AG09309 (cell line): ENCODE measurements at places on chromosomes 1 and 21.

- no peak for DNase-seq
Measured at GRCh38 chr1:6179564-6180175, 451 bp downstream of the CHD5 start.

DNA sequence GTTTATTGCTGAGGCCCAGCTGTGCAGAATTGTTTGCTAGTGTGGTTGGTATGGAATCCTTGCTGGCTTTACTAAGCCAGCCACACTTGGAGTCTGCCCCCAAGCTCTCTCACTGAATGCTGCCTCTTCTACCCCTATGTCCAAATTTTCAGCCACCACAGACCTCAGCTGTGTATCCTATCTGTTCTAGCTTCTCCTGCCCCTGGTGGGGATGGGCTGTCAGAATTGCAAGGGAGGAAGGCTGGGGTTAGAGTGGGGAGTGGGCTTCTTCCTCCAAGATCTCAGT lies 4.4 kb downstream of the NHLH1 start:
- no peak for DNase-seq

GRCh38 chr1:90384193-90384592 lies 332.9 kb downstream of the BARHL2 start:
- DNase-seq, result no peak

- no peak for DNase-seq
Measured at GRCh38 chr21:40603774-40604173, 243.2 kb downstream of the DSCAM start.

DNA sequence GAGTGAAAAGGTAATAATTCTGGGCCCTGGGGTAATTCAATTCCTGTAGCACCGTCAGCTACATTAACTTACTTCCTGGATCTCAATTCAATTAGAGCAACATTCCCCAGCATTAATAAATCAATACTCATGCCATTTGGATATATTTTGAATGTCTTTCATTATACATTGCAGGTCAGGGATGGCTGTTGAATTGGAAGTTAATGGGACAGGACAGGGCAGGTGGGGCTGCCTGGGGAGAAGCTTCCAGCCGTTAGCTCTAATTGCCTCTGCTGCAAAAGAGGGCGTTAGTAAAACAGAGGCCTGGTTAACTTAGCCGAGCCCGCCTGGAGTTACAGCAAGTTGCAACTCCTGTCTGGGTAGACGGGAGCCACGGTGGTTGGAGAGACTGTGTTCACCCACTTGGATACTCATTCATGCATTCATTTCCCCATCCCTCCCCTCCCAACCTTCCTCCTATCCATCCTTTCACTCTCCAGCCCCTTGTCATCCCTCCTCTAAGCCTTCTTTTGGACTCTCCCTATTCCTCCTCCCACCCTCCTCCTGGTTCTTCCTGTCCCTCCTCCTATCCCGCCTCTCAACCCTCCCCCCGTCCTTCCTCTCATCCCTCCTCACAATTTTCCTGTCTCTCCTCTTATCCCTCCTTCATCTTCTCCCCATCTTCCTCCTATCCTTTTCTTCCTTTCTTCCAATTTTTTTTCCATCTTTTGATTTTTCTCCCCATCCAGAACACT lies 137.6 kb upstream of the RUNX3 start:
- no peak for DNase-seq

DNA sequence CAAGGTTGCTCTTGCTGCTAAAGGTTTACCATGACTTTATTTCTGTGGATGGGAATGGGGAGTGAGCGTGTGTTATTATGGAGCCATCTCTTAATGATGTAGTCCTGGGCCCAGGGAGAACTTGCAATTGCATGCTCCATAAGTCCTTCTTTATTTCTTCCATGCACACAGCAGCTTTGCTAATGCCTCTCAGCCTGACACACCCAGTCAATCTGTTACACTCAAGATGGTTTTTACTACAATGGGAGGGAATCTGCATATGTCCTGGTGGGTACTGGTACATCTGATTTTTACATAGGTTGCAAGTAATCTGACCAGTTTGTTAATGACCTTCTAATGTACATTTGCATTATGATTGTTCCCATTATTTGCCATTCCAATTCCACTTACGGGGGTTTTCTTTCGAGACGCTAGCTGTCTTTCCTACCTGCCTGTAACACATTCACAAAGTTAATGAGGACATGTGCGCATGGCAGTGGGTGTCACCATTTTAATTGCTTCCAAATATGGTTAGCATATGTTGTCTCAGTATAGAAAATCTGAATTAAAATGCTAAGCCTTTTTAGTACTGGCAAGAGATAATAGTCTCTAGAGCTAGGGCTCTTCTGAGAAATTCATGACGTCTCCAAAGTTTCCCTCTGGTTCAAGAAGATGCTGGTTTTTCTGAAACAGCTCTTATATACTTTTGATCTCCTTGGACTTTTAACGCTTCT lies 188.2 kb downstream of the GRIK1 start:
- no peak for DNase-seq

GRCh38 chr1:150012611-150013010 lies 2.1 kb upstream of the OTUD7B start:
- DNase-seq, result no peak

DNA sequence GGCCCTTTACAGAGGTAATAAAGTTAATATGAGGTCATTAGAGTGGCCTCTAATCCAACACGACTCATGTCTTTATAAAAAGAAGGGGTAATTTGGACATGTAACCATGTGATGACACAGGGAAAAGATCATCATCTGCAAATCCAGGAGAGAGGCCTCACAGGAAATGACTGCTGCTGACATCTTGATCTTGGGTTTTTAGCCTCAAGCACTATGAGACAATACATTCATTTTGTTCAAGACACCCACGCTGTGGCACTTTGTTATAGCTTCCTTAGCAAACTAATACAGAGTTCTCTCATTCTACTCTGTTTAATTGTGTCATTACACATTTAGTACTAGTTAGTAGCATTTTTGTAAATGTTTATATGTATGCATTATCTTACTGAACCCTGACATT lies 64.0 kb upstream of the RUNX1 start:
- no peak for DNase-seq

GRCh38 chr1:65002508-65003315 lies 36.4 kb upstream of the JAK1 start:
- DNase-seq, result peak; percentile 52

- DNase-seq, result no peak
Measured at GRCh38 chr1:65292861-65293593, 16.3 kb upstream of the DNAJC6 start.

- no peak for DNase-seq
Measured at GRCh38 chr1:202571719-202572339, 138.4 kb downstream of the SYT2 start.

GRCh38 chr1:94056996-94057395 lies 64.0 kb downstream of the ABCA4 start:
- no peak for DNase-seq

GRCh38 chr1:55150880-55151588 lies 64.1 kb downstream of the USP24 start:
- no peak for DNase-seq

DNA sequence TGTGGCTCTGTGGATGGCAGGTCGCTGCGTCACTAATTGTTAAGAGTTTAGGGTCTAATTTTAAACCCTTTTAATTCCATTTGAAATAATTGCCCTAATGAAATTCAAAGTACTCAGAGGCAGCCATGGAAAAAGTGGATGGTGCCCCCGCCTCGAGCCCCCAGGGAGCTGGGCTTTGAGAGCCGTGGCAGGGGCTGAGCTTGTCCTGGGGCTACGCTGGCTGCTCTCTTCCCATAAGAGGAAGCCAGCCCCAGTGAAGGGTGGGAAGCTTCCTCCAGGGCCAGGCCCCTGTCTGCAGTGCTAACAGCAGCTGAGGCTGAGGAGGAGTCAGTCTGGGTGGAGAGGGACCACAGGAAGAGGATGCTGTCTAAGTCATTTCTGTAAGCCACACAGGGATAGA lies 315.0 kb upstream of the POU3F1 start:
- DNase-seq, result no peak

DNA sequence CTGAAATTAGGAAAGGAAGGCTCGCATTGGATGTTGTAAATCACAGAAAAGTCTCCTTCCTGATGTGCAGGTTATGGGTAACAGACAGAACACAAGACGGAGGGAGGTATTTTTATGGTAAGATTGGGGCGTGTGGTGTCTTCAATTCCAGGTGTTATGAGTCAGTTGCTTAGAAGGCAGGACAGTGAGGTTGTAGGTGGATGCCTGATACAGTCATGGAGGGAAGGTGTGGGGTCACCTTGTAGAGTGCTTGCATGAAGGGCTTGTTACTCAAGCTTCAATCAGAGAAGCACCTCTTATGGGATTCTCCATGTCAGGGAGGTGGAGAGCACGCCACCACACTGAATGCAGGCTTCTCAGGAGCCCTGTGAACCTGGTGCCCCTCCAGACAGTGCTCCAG lies 63.1 kb downstream of the C1orf21 start:
- DNase-seq, result no peak

- no peak for DNase-seq
Measured at GRCh38 chr1:237093691-237094090, 51.7 kb downstream of the RYR2 start.

DNA sequence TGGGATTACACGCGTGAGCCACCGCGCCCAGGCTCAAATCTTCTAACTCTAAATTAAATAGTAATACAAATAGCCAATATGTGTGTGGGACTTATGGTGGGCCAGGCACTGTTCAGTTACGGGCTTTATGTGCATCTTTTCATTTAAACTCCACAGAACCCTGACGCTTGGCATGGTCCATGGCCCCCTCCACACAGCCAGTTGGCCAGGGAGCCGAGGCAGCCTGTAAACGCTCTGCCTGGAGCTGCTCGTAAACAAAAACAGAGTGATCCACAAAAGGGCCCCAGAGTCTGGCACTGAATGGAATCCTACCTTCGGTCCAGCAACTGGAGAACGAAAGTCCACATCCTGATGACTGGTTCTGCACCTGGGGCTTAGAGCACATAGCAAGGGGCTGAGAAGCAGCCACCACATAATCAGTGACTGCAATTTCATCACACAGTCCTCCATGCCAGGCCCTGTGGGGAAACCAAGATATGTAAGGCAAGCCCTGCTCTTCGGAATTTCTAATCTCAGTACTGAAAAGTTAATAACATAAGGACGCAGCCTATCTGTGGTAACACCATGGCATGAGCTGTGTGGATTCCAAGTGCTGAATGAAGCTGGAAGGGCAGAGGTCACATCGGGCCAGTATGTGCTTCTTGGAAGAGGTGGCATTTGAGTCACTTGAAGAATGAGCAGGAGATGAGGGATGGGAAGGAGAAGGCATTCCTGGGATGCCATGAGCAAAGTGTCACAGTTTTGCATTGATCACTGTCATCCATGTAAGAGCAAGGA lies 13.5 kb upstream of the ADAMTSL4 start:
- no peak for DNase-seq
